ENCODE measurements at places on chromosomes 12 and 14. TPM values are rescaled to one million over a fixed set of nuclear protein-coding genes. Genes with fewer than 3 reads are reported as not detected.

The FGF23 gene
- total RNA-seq, result not detected

The TC2N gene
- 0.81 TPM for total RNA-seq

The G2E3 gene
- 13.9 TPM for total RNA-seq

The COX8C gene
- total RNA-seq, result not detected

The ALX1 gene
- total RNA-seq, result 4.6 TPM

The JPH4 gene
- 0.21 TPM for total RNA-seq

The INSM2 gene
- total RNA-seq, result 0.05 TPM

The CD69 gene
- not detected for total RNA-seq

The YBX3 gene
- total RNA-seq, result 260 TPM

The GDF3 gene
- not detected for total RNA-seq

The LTB4R2 gene
- total RNA-seq, result 3.6 TPM

The CEP128 gene
- 4.8 TPM for total RNA-seq

The CCDC60 gene
- not detected for total RNA-seq

The DHRS2 gene
- 6.2 TPM for total RNA-seq

The GZMB gene
- total RNA-seq, result not detected

The KCNA1 gene
- not detected for total RNA-seq

The TAS2R31 gene
- 0.16 TPM for total RNA-seq

The BMP4 gene
- total RNA-seq, result 2.5 TPM

The OR6C2 gene
- total RNA-seq, result not detected

The FZD10 gene
- not detected for total RNA-seq

The PPP1R3E gene
- total RNA-seq, result 3.5 TPM

The GPR84 gene
- not detected for total RNA-seq

The PLCZ1 gene
- not detected for total RNA-seq

The KRT85 gene
- 0.05 TPM for total RNA-seq

The CLEC6A gene
- not detected for total RNA-seq

The DBX2 gene
- not detected for total RNA-seq

The TRIM9 gene
- total RNA-seq, result 12.2 TPM

The ALG10B gene
- 5.9 TPM for total RNA-seq

The CD4 gene
- total RNA-seq, result not detected

The CD163 gene
- 0.06 TPM for total RNA-seq

The SLC38A4 gene
- 0.12 TPM for total RNA-seq

The STAB2 gene
- 0.01 TPM for total RNA-seq

The SIX6 gene
- not detected for total RNA-seq

The BHLHE41 gene
- total RNA-seq, result 0.45 TPM

The CCER1 gene
- total RNA-seq, result not detected

The ACVRL1 gene
- total RNA-seq, result 0.18 TPM

The KLRG1 gene
- 1.8 TPM for total RNA-seq

The ENDOU gene
- not detected for total RNA-seq

The GSG1 gene
- 1.2 TPM for total RNA-seq

The CLEC9A gene
- not detected for total RNA-seq

The LRRC43 gene
- total RNA-seq, result not detected

The PPFIBP1 gene
- total RNA-seq, result 15.8 TPM
